ENCODE measurements at places on chromosomes 7 and 10.

GRCh38 chr7:29248713-29249382 lies 54.3 kb downstream of the CHN2 start:
- no peak for DNase-seq

DNA sequence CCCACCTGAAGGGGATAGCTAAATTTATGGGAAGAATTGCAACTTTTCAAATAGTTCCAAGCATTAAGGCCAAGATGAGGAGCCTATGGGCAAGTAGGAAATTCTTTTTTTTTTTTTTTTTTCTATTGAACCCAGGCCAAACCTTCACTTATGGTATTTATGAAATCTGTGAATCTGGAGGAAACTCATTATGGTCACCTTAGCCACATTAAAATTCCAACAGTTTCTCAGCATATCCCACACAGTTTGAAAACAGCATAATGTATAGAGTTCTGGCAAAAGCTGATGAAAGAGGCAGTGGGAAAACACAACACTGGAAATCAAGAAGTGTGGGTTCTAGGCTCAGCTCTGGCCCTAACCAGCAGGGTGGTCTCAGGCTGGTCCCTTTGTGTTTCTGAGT lies 236.9 kb downstream of the PTEN start:
- no peak for DNase-seq

DNA sequence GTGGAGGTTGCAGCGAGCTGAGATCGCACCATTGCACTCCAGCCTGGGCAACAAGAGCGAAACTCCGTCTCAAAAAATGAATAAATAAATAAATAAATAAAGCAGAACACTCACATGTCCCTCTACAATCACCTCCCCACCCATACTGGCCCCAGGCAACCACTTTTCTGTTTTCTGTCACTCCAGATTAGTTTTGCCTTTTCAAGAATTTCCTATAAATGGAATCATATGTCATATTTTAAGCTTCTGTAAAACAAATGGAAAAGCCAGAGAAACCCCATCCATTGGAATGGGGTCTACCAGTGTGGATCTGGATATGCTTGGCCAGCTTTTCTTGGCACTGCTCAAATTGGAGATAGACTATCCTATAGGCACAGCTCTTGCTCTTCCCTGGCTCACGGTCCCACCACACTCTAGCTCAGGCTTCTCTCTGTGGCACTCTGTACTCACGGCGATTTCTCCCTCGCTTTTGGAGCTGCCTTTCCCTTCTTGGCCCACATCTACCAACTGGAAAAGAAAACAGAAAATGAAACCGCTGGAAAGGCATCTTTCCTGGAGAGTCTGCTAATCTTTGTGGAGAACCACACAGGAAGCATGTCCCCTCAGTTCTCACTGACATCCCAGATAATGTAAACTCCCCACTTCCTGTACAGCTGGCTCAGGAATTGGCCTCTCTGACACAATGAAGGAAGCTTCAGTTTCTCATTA lies 210.1 kb downstream of the JCAD start:
- no peak for DNase-seq

GRCh38 chr7:83574616-83575015 lies 74.3 kb downstream of the SEMA3E start:
- DNase-seq, result no peak

- no peak for DNase-seq
These were observed 48.3 kb downstream of the COL17A1 start for GRCh38 chr10:104037261-104037951.

GRCh38 chr10:36455526-36456133 lies 669.8 kb upstream of the ANKRD30A start:
- no peak for DNase-seq

DNA sequence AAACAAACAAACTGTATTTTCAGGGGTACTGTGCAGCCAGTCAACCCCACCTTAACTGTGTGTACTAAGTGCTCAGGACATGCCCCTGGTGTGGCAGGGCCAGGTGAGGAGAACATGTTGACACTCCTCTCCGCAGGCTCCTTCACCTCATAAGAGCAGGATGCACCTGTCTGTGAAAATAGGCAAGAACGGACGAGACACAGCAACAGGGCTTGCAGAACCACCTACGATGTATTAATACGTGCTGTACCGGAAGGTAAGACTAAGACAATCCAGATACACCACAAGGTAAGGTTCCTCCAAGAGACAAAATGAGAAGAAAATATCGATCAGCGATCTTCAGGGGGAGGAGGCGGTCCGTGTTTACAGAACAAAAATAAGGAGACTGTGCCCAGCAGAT lies 65.8 kb upstream of the CAMK2B start:
- DNase-seq, result no peak

DNA sequence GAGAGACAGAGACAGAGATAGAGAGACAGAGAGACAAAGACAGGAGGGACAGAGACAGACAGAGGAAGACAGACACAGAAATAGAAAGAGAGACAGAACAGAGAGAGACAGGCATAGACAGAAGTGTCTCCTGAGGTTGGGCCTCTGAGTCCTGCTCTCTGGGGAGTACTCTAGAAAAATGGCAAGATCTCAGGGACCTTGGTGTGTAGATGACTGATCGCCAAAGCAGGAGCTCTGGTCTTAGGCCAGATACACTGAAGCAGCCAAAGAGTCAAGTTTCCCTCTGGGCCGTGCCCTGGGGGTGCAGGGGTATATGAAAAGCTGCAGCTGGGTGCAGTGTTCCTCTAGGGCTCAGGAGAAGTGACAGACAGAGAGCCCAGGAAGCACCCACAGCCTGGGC lies 176.6 kb upstream of the TNS3 start:
- DNase-seq, result no peak

- DNase-seq, result no peak
These were observed 86.5 kb downstream of the SEC61G start for GRCh38 chr7:54672519-54672918.

DNA sequence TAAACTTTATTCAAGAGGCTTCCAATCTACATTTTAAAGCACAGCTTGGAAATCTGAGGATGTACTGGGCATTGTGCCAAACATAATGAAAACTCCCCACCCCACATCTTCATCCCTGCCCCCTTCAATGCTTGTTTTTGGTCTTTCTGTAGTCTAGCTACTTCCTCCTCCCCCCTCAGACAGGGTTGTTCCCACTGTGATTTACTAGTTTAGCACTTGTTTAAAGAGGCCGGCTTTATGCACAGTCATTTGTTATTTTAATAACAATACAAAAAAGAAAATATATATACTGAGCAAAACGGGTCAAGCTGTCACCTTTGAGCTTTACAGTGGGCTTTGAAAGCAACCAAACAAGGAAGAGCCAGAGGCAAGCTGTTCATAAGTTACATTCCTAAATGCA lies 132.6 kb downstream of the CHRM2 start:
- DNase-seq, result no peak

DNA sequence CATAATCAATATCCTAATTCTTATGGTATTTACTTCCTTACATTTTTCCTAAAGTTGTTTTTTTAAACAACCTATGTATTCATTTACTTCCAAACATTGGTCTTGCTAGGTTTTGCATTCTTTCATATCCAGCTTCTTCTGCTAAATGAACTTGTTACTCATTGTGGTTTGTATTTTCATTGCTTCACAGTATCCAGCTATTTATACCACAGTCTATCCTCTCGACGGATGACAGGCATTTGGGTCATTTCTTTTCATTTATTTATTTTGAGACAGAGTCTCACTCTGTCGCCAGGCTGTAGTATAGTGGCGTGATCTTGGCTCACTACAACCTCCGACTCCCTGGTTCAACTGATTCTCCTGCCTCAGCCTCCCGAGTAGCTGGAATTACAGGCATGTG lies 66.8 kb downstream of the CCDC6 start:
- no peak for DNase-seq

- no peak for DNase-seq
These were observed 49.1 kb downstream of the ATXN7L1 start for GRCh38 chr7:105827151-105827875.

DNA sequence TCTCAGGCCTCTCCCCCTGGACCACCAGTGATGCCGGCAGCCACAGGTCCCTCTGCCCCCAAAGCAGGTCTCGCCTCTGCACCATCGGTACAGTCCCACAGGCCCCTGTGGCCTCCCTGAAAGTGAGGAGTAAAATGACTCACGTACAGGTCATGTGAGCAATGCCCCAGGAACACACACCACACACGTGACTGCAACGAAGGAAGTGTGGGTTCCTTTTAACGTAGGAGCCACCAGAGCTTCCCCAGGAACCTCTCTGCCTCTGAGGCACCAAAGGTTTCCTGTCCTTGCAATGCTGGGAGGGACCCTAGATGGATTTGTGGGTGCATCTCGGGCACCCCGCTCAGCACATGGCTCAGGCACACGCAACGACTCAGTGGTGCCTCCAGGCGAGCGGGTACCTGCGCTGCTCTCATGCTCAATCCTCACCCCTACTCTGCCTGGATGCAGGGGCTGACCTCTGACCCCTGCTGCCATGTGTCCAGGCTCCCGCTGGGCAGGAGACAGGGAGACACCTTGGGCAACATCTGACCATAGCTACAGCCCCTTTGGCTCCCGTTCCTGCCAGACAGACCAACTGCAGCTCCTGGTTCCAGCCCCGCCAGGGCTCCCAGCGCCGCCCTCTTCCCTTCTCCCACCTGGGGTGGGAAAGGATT lies 120.7 kb downstream of the PRKAG2 start:
- DNase-seq, result peak; percentile 46

DNA sequence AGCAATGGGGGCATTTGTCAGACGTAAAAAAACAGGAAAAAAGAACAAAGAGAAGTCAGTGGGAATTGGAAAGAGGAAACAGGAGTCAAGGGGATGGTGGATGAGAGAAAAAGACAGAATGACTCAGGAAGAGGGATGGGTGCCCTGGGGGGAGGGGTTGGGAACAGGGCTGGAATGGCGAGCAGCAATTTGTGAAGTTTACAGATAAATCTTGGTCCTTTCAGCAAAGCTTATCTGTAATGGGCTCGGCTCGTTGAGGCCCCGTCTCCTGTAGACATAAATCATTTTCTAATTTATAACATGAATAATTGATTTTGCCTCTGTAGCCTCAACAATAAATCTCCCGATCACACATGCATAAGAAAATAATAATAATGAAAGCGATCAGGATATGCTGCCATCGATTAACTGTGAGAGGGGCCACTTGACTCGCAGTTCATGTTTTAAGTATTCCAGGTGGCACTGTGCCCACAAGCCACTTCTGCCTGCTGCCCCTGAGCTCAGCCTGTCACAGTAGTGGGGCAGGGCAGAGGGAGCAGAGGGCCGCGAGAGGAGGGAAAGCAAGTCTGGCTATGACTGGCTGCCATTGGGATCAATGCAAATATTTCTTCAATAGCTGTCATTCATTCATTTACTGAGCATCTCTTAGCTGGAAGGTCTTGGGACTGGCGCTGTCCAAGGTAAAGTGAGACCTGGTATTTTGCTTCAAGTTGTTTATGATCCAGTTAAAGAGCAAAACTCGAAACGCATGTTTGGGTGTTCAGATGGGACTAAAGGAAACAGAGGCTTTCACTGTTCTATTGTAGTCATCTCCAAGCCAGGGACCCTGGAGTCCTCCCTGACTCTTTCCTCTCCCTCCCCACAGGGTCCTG lies 47.4 kb upstream of the R3HCC1L start:
- no peak for DNase-seq

DNA sequence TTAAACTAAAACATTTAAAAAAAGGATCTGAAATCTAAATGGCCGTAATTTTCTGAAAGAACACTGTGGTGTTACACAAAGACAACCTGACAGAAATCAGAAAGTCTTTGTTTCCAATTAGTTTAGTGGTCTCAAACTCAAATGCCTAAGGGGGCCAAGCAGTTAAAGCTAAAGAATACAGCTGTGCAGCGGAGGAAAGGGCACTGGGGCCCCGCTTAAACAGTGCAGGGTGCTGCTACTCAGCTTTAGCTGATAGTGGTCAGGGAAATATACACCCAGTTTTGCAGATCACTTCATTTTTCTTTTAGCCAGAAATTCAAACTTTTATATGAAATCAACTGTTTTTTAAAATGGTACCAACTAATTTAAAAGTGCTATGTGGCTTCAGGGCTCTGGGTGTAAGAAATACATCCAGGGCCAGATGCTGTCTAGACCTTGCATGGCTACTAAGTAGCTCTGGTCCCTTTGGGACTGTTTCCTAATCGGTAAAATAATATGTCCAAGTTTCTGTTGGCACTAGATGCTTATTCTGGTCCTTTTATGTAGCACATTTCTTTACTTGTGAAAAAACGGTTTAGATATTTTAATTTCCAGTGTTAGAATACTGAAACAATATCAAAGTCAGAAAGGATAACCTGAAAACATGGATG lies 161.8 kb upstream of the LAMB4 start:
- DNase-seq, result no peak

DNA sequence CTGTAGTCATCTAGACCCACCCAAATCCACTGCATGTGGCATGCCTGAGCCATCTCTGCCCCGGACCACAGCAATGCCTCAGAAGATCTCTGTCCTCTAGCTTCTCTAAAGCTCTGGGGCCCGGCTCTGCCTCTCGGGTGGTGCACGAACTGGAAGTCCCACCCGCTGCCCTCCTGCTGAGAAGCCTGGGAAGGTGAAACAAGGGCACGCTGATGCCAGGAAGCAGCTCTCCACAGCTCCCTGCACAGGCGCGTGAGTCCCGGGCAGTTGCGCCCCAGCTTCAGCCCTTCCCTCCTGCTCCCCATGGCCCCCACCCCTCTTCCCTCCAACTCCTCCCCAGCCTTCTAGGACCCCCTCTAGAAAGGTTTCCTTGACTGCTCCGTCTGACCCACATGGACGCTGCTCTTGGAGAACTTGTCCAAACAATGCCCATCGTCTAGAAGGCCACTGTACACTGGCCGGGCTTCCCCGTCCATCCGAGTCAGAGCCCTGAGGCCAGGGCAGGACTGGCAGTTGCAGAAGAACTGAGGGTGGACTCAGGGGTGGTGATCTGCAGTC lies 12.8 kb downstream of the KCNH2 start:
- no peak for DNase-seq

GRCh38 chr10:86325158-86325557 lies 41.4 kb downstream of the GRID1 start:
- DNase-seq, result no peak

GRCh38 chr7:28500138-28500537 lies 87.8 kb downstream of the CREB5 start:
- no peak for DNase-seq

- DNase-seq, result no peak
These were observed 70.1 kb upstream of the CAMK1D start for GRCh38 chr10:12279281-12279680.

- DNase-seq, result no peak
These were observed 70.6 kb downstream of the STK17A start for GRCh38 chr7:43653466-43653865.

GRCh38 chr10:929960-930624 lies 1.4 kb downstream of the LARP4B start:
- no peak for DNase-seq

- no peak for DNase-seq
These were observed 549.1 kb downstream of the NXPH1 start for GRCh38 chr7:8982338-8982992.

DNA sequence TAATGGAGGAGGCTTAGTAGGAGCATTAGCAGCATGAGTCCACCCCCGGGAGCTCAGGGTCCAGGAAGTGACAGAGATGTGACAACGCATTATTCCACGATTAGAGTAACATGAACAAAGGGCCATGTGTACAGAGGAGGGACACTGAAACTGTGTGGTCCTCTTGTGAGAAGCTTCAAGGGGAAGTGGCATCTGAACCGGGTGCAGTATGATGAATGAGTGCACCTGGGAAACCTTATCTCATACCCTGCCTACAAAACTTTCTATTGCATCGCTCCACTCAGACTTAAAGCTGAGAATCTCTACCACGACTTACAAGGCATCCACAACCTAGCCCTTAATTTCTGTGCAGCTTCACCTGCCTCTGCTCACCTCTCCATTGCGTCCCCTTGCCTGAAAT lies 115.3 kb upstream of the AMPH start:
- DNase-seq, result no peak
